ENCODE measurements at places on chromosomes 5 and 9.
A peak's percentile ranks its signal among the peaks of the same experiment; 100 is the strongest.

DNA sequence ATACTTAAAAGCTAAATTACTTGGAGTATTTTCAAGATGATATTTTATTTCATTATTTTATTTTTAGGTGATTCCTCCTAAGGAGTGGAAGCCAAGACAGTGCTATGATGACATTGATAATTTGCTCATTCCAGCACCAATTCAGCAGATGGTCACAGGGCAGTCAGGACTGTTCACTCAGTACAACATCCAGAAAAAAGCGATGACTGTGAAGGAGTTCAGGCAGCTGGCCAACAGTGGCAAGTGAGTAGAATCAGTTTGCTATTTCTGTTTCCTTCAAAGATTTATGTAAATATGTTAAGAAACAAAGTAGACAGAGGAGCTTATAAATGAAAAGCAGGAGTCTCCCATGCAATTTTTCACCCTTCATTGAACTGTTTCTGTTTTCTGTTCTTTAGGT, 47.8 kb downstream of the KDM4C start:
- DNase-seq = no peak

GRCh38 chr9:130271473-130271872, 5.9 kb downstream of the HMCN2 start:
- no peak for DNase-seq

- DNase-seq = no peak
Observed at GRCh38 chr9:30575218-30575617, 1809.2 kb upstream of the ACO1 start.

DNA sequence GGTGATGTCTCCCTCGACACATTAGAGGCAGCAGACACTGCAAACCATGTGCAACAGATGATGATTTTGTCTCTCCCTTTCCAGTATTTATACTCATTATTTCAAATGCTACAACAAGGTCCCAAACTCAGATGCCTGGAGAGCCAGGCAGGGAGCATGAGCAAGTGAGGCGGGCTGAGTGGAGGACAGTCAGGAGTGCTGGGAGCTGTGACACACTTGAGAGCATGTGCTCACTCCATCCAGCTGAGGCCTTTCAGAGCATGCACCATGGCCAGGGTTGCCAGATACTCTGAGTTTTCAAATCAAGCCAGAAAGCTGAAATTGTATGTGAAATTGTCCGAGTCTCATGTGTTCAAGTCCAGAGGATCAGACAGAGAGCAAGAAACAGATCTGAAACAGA, 55.8 kb upstream of the SLC2A8 start:
- no peak for DNase-seq

DNA sequence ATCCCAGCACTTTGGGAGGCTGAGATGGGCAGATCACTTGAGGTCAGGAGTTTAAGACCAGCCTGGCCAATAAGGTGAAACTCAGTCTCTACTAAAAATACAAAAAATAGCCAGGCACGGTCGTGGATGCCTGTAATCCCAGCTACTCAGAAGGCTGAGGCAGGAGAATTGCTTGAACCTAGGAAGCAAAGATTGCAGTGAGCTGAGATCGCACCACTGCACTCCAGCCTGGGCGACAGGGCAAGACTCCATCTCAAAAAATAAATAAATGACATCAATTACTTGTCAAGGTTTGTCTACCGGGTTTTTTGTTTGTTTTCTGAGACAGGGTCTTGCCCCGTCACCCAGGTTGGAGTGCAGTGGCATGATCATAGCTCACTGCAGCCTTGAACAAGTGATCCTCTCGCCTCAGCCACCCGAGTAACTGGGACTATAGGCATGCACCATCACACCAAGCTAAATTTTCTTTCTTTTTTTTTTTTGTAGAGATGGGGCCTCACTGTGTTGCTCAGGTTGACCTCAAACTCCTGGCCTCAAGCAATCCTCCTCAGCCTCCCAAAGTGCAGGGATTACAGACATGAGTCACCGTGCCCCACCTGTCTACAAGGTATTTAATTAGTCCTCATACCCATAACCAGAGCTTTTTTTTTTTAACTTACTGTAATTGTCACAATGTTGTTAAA, 64.9 kb downstream of the SUSD1 start:
- peak; percentile 67 for DNase-seq

DNA sequence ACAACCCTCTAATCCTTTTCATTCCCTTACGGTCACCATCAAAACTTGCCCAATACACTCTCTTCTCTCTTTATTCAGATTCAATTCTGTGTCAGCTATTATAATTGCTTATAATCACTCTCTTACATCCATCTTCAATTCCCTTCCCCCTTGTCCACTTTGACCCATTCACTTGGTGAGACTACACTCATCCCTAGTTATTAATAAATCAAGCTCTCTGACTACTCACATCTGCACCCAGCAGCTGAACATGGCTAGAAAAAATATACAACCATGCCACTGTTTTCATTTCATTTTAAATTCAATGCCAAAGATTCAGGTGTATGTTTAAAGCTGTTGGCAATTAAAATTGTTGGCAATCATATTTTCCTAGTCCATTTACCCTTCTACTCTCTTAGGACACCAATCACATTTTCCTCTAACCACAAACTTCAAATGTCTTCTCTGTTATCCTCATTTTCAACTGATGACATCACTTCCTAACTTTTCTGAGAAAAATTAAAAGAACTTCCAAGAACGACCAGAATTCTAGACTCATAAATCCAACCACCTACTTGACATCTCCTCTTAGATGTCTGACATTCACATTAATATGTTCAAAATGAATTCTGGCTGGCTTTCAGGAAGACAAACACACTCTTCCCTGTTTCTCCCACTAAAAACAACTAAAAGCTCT, 5.5 kb downstream of the C5orf15 start:
- DNase-seq = no peak

DNA sequence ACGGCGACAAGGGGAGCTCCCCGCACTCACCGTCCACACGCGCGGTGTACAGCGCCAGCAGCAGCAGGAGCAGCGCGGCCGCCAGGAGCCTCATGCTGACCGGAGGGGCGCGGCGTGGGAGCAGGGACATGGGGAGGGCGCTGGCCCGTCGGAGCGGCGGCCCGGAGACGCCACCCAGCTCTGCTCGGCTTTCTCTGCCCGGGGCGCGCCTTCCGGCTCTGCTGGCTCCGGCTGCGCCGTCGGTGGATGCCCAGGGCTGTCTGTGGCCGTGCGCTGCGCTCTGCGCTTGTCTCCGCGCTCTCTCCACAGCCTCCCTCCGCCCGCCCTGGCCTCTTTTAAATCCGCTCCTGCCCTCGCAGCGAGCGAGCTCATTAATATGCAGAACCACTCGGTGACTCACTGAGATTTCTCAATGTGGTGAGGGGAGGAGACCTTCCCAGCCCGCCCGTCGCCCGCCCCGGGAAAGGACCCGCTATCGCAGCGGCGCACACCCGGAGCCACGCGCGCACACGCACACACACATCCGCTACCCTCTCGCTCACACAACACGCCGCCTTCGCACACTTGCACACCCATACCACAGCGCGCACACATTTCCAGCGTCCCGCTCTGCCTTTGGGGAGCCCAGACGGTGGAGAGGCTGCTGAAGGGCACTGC, at the start of gene CXCL14:
Gene CXCL14, minus strand, starts transcription at position 307 of the 657 bp plus-strand sequence. Its CDS starts 213 bp downstream, at position 94.
- no peak for DNase-seq

- no peak for DNase-seq
Observed at GRCh38 chr9:34240006-34240405, 61.2 kb downstream of the UBAP1 start.

DNA sequence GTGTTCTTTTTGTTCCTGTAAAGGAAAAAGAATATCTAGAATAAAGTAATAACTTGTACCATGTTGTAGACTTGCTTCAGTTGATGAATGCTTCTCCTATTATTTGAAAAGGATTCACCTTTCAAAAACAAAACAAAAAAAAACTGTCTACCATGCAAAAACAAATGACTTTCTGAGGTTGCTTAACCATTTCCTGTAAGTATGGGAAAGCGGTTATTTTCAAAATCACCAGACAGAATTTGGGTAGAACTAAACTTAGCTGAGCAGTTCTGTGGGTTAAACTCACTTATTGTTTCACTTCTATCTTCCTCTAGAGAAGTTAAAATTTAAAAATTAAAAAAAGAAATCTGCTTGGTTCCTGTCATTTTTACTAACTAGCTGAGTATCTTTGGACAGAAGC, 25.2 kb downstream of the LNPEP start:
- no peak for DNase-seq

GRCh38 chr5:95956021-95956899, 5.4 kb downstream of the ELL2 start:
- DNase-seq = no peak

- no peak for DNase-seq
Observed at GRCh38 chr5:72618708-72619107, 111.5 kb upstream of the ZNF366 start.

GRCh38 chr5:90968319-90968718, 409.7 kb downstream of the ADGRV1 start:
- no peak for DNase-seq

- no peak for DNase-seq
Observed at GRCh38 chr5:168807287-168807686, 228.1 kb upstream of the PANK3 start.

- DNase-seq = peak; percentile 55
Observed at GRCh38 chr5:136622747-136623146, 257.4 kb upstream of the TRPC7 start.

DNA sequence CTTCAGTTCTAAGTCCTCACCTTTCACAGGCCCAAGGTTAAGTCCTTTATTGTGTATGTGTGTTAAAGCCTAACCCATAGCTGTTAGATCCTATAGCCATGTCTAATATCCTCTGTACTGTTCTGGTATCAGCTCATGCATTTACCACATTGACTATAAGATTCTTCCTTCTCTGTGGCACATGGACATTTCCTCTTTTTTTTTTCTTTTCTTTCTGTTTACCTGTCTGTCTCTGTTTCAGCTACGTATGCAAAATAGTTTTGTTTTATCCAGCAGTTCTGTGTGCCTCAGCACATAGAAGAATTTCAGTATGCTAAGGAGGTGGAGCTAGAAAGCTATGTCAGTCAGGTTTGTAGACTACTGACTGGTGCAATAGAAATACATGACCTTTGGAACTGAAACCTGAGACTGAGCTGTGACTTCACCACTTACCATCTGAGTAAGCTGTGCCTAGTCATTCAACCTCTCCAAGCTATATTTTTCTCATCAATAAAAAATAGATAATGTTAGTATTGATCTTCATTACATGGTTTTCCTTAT, 155.6 kb upstream of the VLDLR start:
- DNase-seq = peak; percentile 57

GRCh38 chr5:129996896-129997295, 92.6 kb downstream of the CHSY3 start:
- DNase-seq = no peak

- DNase-seq = peak; percentile 79
Observed at GRCh38 chr9:137441289-137441934, at the start of gene ENTPD8. TSS of gene ENTPD8 (minus strand) at chr9:137441357. CDS start at chr9:137438285, 3,072 bp downstream.

- DNase-seq = no peak
Observed at GRCh38 chr5:155530046-155530445, 516.5 kb downstream of the KIF4B start.

GRCh38 chr5:179135441-179136215, 75.5 kb downstream of the ZNF354C start:
- DNase-seq = no peak

DNA sequence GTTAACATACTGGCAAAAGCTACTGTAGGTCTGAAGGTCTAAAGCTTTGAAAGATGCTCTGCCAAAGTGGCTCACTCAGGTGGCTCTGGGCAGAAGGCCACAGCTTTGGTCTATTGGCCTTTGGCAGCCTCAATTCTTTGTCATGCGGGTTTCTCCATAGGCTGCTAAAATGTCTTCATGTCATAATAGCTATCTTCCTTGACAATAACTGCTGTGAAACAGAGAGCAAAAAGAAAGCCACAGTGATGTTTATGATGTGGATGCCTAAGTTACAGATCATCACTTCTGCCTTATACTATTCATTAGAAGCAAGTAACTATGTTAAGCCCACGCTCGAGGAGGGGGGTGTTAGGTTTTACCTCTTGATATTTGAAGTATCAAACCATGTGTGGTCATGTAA, 906.1 kb upstream of the CDH9 start:
- DNase-seq = peak; percentile 26

DNA sequence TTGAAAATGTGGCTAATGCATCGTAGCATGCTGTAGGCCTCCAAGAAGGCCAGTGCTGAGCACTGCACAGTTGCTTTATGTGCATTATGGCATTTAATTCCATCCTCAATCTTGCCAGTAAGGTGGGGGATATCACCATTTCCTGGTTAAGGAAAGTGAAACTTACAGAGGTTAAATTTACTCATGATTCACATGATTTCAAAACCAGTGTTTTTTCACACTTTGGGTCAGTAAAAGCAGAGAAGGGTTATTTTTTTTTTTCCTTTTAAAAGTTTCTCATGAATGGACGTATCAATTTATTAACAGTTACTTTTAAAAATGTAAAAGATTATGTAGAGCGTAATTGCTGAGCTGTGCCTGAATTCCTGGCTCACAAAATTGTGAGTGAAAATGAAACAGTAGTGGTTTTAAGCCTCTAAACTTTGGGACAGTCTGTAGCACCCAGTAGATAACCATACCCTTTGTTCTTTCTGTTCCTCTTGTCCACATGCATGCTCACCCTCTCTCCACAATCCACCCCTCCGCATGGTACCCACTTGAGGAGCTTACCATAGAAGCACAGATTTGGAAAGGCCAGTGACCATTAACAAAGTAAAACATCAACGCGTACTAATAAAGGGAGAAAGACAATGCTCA, 21.2 kb downstream of the MAST4 start:
- DNase-seq = no peak

DNA sequence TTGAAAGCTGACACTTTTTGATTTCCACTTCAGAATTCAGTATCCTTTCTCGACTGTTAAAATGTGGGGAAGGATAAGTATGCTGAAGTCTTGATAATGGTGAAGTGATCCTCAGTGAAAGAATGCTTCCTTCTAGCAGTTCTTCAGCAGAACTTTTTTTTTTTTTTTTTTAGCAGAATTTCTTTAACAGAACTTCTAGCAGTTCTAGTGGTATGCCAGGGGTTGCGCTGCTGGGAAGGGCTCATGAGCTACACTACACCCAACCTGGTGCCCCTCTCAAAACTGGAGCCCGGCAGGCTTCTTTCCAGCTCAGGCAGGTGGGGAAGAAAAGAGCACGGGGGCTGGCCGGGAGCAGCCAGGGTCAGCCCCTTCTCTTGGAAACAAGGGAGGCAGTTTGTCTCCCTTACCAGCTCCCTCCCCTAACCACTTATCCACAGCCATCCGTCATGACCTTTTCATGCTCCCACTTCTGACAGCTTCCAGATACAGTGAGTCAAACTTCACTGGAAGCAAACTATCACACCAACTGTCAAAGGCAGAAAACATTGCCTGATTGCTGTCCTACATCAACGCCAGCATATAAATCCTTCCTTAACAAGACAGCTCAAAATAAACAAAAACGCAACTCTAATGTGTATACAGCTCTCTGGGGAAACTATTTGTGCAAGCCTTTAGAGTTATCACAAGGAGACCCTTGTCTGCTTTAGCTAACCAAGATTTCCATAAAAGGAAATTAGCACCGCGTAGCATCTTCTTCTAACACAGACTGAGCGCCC, 211.5 kb downstream of the GAPVD1 start:
- DNase-seq = no peak

GRCh38 chr5:126449751-126450271, 26.6 kb downstream of the GRAMD2B start:
- DNase-seq = peak; percentile 63

GRCh38 chr5:146068206-146068605, 37.2 kb downstream of the PLAC8L1 start:
- DNase-seq = no peak

GRCh38 chr9:20684875-20685696, 1.0 kb downstream of the FOCAD start:
- peak; percentile 36 for DNase-seq

GRCh38 chr5:116532762-116533525, 41.7 kb downstream of the SEMA6A start:
- DNase-seq = no peak

Data from LoVo (cell line).